ENCODE measurements at places on chromosomes 1 and 21. TPM values are rescaled to one million over a fixed set of nuclear protein-coding genes. Genes with fewer than 3 reads are reported as not detected.

DNA sequence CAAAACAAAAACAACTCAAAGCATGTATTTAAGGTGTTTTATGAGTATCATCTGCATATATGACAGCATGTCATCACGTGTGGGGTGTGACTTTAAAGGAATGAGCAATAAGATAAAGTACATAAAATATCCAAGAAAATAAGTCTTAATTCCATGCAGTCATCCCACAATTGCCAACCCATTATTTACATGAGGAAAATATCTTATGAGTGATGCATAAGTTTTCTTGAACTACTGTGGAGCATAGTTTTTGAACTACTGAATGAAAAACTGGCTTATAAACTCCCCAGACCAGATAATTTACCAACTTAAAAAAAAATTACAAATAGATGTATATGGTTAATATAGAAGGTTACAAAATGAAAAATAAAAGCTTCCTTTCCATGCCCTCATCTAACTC lies 29.7 kb upstream of the MTMR11 start:
- H3K4me1 ChIP-seq, result peaks cover 10% of the 10 kb centered on the region
- H3K27me3 ChIP-seq, result no peaks in the 10 kb centered on the region
- no peak for DNase-seq
- no peaks in the 10 kb centered on the region for H3K36me3 ChIP-seq

The RNF223 gene
- total RNA-seq, result 4.9 TPM

DNA sequence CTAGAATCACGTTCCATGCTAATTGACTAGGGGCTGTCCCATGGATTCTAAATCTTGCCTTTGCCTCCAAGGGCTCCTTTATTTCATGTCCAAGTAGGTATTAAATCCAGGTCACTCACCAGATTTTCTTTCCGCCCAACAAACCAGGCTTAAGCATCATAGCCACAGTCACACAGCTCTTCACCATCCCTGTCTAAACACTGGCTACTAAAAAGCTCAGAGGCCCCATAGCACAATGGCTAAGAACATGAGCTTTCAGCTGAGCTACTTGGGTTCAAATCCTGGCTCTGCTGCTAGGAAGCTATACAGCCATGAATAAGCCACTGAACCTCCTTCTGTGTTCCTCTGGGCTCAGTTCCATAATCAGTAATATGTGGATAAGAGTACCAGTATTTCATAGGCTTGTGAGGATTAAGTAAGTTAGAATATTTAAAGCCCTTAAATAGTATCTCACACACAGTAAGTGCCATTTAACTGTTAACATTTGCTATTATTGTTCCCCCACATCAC lies 277.2 kb upstream of the GJB5 start:
- H3K27ac ChIP-seq, result no peak overlapping the region
- DNase-seq, result no peak

DNA sequence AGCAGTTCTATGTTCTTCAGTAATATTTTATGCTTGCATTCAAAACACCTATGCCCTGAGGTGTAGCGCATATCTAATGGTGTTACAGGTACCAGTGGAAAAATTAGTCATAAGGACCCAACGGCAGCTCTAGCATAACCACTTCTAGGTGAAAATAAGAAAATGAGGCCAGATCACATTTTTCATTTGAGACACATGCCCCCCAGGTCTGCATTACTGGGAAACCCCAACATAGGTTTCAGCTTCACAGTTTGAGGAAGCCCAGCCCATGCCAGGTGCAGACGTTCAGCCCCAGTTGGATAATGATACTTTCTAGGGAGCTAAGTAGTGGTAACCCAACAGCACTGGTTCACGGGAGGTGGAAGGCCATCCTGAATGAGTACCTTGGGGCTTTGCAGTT lies 129.8 kb downstream of the CNIH3 start:
- no peak for DNase-seq
- H3K27me3 ChIP-seq, result no peaks in the 10 kb centered on the region
- H3K4me1 ChIP-seq, result no peaks in the 10 kb centered on the region
- H3K4me3 ChIP-seq, result no peak overlapping the region
- H3K36me3 ChIP-seq, result no peaks in the 10 kb centered on the region
- H3K27ac ChIP-seq, result no peak overlapping the region

GRCh38 chr1:63190171-63190570 lies 132.2 kb upstream of the FOXD3 start:
- no peak overlapping the region for H3K27ac ChIP-seq
- DNase-seq, result no peak
- H3K4me1 ChIP-seq, result no peaks in the 10 kb centered on the region
- H3K36me3 ChIP-seq, result no peaks in the 10 kb centered on the region
- no peaks in the 10 kb centered on the region for H3K27me3 ChIP-seq

DNA sequence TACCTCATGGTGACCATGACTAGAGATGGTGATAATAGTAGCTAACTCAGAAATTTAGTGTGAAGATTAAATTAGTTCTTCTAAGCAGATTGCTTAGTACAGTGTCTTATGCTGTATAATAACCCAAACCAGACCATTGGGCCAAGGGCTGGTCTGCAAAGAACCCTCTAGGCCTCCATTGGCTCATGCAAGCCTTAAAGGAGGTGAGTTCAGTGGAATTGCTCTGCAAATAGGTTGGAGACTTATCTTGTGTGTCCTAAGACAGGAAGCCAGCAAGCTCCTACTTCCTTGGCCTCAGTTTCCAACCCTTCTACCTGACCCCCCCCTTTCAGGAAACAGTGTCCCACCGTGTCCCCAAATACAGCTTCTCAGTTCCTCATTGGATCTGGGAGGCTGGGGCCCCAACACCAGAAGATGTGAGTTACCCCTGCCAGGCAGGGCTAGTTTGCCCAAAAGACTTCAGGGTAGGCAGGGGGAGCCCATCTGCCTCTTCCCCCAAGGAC lies 1.9 kb upstream of the MEF2D start:
- H3K27ac ChIP-seq, result peak overlapping the region; percentile 99
- H3K27me3 ChIP-seq, result no peaks in the 10 kb centered on the region
- peaks cover 63% of the 10 kb centered on the region for H3K4me1 ChIP-seq

Measured in vagina (tissue), 2 donors.